ENCODE measurements at places on chromosomes 4 and X.

DNA sequence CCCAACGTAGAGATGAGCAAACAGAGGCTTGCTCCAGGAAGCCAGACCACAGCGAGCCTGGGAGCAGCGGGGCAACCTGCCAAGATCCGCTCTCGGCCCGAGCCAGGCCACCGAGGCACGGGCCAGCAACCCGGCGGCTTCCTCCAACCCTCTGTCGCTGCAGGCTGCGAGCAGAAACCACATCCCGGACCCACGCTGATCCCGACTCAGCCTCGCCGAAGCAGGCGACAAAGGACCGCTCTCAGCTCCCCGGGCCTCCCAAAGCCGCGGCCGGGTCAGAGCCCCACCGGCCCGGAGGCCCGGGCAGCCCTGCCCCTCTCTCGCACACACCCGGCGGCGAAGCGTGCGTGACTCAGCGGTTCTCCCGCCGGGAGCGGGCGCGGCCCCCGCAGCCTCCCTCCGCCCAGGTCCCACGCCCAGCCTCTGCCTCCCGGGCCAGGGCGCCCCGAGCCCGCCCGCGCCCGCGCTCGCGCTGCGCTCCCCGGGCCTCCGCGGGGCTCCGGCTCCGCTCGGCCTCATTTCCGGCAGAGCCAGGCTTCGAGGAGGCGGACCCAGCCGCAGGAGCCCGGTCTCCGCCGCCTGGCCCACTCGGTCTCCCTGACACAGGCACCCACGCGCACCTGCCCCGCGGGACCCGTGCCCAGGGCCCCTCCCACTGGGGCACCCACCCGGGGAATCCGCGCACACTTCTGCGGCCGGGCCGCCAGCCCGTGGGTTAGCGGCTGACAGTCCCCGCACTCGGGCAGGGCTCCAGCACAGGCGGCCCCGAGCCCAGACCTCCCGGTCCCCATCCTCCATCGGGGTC, 1.7 kb downstream of the PPP2R2C start:
- DNase-seq, result peak; percentile 9

DNA sequence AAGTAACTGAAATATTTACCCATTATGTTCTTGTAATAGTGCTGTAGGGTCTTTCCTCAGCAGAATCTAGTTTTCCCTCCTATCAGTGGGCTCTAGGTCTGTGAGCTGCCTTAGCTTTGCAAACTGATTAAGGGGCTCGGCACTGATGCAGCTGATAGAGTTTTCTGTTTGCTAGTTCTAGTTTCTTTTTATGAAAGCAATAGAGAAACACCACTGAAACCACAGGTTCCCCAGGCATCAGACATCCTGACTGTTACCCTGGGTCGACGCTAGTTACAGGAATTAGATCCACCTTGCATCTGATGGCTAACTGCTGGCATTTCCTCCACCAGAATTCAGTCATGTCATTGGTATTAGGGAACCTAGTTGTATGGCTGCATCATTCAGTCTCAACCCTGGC, 225.0 kb upstream of the VCX start:
- no peak for DNase-seq

GRCh38 chr4:2295900-2296442, 34.1 kb upstream of the MXD4 start:
- DNase-seq, result no peak

GRCh38 chrX:5823903-5824302, 404.8 kb downstream of the NLGN4X start:
- DNase-seq, result no peak

GRCh38 chrX:39137363-39137954, 336.2 kb downstream of the MID1IP1 start:
- no peak for DNase-seq

DNA sequence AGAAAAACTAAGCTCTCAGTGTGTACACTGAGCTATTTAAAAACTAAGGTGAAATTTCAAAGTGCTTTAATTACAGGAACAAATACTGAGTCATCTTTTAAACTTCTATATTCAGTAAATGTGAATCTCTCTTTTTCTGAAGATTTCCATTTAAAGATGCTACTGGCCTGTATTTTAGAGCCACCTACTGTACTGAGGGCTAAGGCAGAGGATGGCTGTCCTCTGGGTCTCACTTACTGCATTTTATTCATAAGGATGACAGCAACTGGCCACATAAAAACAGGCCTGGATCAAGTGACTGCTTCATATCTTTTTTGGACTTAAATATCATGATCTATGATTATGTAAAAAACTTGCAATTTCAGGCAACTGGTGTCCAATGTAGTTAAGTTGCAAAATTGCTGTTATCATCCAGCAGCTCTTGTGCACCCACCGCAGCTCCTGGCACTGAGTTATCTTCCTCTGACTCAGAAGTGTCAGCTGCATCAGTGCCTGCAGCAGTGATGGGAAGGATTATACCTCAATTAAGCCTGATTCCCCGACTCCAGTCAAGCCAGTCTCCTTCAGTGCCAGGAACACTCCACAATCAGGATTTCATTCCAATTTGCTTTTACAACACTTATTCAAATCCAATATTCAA, 1073.7 kb downstream of the PDHA2 start:
- no peak for DNase-seq

- no peak for DNase-seq
Measured at GRCh38 chr4:48131736-48132135, 2.3 kb downstream of the TXK start.

DNA sequence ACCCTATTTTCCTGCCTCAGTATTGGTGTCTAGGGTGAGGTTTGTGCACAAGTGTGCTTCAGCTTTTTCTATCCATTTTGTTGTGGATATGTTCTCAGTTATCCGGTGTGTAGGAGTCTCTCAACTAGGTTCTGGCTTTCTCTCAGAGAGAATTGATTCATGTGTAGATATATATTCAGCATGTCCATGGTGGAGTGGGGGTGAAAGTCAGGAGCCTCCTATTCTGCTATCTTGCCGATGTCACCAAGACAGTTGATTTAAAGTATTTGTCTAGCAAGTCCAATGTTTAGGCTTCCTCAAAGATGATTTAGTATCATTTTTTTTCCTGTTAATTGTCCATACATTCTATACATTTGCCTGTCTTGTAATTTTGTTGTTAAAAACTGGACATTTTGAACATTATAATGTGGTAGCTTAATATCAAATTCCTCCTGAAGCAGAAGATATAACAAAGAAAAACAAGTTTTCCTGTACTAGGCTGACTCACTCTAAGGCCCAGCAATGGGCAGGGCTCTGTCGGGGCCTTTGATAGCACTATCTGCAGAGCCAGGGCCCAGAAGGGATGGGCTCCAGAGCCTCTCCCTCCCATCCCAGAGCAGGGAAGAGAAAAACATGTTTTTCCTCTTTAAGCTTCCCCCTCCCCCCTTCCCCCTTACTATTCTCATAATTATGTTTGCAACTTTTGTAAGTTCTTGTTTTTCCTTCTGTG, 37.6 kb downstream of the GLUD2 start:
- DNase-seq, result no peak

DNA sequence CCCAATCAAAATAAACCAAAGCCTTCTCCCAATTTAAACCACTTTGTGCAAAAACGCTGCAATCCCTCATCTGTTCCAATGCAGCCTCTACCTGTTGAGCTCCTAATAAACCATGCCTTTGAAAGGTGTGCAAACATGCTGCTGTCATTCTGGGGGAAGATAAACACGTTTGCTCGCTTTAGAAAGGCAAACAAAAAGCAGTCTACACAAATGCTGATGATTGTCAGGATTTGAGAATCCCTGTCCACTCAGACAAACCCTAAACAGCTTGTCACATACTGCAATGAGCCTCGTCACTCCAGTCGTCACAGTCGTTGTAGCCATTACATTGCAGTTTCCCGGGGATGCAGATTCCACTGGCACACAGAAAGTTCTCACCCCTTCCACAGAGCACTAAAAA, 145.2 kb downstream of the CORIN start:
- DNase-seq, result no peak

GRCh38 chr4:169582203-169582602, 30.2 kb downstream of the NEK1 start:
- DNase-seq, result no peak

GRCh38 chr4:73019462-73020047, 50.0 kb downstream of the COX18 start:
- peak; percentile 32 for DNase-seq

- DNase-seq, result no peak
Measured at GRCh38 chr4:158302076-158302866, 92.0 kb downstream of the TMEM144 start.

DNA sequence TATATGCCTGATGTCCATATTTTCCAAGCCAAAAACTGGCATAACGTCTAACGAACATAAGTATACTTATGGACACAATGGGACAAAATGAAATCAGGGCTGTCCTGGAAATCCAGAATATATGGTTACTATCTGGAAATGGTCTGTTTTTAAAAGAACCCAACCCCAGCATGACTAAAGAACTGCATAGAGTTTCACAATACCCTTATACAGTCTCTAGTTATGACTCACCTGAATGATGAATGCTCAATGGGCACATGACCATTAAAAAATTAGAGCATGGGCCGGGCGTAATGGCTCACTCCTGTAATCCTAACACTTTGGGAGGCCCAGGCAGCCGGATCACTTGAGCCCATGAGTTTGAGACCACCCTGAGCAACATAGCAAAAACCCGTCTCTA, 31.8 kb downstream of the AMMECR1 start:
- no peak for DNase-seq

GRCh38 chrX:102968216-102968615, 31.1 kb downstream of the RAB40AL start:
- no peak for DNase-seq

DNA sequence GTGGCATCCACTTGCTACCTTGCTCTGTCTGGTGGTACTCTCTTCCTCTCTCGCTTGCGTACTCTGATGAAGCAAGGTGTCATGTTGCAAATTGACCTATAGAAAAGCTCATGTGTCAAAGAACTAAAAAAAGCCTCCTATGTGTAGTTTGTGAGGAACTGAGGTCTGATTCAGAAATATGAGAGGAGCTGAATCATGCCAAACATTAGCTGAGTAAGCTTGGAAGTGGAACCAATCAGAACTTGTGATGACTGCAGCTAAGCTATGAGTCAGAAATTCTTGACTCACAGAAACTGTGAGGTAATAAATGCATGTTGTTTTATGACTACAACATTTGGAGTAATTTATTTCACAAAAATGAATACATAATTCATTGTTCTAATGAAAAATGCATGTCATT, 2138.8 kb downstream of the PCDH7 start:
- no peak for DNase-seq

- no peak for DNase-seq
Measured at GRCh38 chr4:1026115-1026514, 14.7 kb downstream of the FGFRL1 start.

DNA sequence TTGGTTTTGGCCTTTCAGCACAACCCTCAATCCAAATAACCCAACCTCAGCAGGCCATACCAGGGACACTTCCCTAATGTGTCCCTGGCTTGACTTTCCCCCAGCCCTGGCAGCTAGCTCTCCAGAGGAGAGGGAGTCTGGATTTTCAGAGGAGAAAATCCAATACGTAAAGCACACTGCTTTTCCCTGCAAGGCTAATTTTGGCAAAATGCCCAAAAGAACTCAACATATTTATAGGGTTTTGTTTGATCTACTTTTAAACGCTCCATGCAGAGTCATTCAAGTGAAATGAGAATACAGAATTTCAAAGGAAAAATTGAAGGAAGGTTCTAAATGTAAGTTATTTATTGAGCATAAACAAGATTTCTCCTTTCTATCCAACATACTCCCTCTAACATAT, 167.2 kb downstream of the SH3KBP1 start:
- peak; percentile 34 for DNase-seq

GRCh38 chr4:161172396-161173026, 991.3 kb downstream of the FSTL5 start:
- no peak for DNase-seq

Data from right lung (tissue), 10 donors.